ENCODE measurements at places on chromosomes 5 and 9. TPM values are rescaled to one million over a fixed set of nuclear protein-coding genes. Genes with fewer than 3 reads are reported as not detected.

DNA sequence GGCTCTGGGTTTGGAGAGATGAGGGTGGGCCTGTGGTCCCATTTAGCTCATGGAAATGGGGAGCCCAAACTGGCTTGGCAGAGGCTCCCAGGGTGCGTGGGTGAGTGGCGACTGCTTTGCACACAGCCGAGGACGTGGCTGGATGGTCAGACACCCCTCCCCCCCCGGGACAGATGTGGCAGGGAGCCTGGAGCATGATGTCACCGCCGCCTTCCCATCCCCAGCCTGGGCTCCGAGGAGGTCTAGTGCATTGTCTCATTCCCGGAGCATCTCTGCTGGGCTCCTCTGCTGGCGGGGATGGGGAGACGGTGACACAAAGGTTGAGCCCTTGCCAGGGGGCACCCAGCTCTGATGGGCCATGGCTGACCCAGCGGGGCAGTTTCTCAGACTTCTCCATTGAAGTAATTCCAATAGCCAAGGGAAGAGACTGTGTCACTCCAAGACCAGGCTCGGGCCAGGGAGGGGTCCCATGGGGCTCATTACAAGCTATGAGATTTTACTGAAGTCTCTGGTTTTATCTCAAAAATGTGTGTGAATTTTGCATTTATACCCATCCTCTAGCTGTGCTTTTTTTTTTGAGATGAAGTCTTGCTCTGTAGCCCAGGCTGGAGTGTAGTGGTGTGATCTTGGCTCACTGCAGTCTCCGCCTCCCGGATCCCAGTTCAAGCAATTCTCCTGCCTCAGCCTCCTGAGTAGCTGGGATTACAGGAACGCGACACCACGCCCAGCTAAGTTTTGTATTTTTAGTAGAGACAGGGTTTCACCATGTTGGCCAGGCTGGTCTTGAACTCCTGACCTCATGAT, 36.1 kb downstream of the HMCN2 start:
- no peaks in the 10 kb centered on the region for H3K4me1 ChIP-seq
- no peak overlapping the region for H3K27ac ChIP-seq
- H3K27me3 ChIP-seq: peaks cover 69% of the 10 kb centered on the region
- no peak overlapping the region for H3K4me3 ChIP-seq

- H3K4me3 ChIP-seq: no peak overlapping the region
- DNase-seq: no peak
- no peaks in the 10 kb centered on the region for H3K4me1 ChIP-seq
- no peaks in the 10 kb centered on the region for H3K27me3 ChIP-seq
- no peak overlapping the region for H3K27ac ChIP-seq
Measured at GRCh38 chr9:28413471-28413870, 840.2 kb upstream of the C9orf72 start.

CD180 gene
- total RNA-seq: not detected

SPOCK1 gene
- 31.8 TPM for total RNA-seq

DNA sequence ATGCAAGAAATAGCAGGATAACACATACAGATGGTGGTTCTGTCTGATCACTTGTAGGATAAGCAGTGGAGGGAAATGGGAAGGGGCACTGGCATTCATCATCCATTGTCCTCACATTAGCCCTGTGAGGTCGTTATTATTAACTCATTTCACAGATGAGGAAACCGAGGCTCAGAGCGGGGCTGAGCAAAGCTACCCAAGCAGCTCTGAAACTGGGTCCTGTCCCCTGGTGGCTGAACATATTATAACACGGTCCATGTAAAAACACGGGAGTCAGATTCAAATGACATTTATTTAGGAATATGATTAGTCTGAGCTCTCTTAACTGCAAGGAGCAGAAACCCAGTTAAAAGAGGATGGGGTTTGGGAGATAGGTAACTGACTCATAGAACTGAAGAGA, 43.1 kb downstream of the HRH2 start:
- no peaks in the 10 kb centered on the region for H3K36me3 ChIP-seq
- H3K4me3 ChIP-seq: no peak overlapping the region
- no peak for DNase-seq

- H3K27me3 ChIP-seq: no peaks in the 10 kb centered on the region
- H3K4me3 ChIP-seq: no peak overlapping the region
- no peak for DNase-seq
- H3K4me1 ChIP-seq: no peaks in the 10 kb centered on the region
Measured at GRCh38 chr9:18726546-18726945, 252.6 kb downstream of the ADAMTSL1 start.

GRCh38 chr9:91053824-91054223, 252.2 kb downstream of the SYK start:
- peaks cover 10% of the 10 kb centered on the region for H3K4me1 ChIP-seq
- H3K27ac ChIP-seq: no peak overlapping the region
- H3K4me3 ChIP-seq: no peak overlapping the region
- no peaks in the 10 kb centered on the region for H3K36me3 ChIP-seq

GRCh38 chr5:15995341-15996052, 184.1 kb downstream of the MARCHF11 start:
- H3K27ac ChIP-seq: no peak overlapping the region
- no peak for DNase-seq
- no peak overlapping the region for H3K4me3 ChIP-seq
- no peaks in the 10 kb centered on the region for H3K4me1 ChIP-seq
- H3K27me3 ChIP-seq: no peaks in the 10 kb centered on the region

DNA sequence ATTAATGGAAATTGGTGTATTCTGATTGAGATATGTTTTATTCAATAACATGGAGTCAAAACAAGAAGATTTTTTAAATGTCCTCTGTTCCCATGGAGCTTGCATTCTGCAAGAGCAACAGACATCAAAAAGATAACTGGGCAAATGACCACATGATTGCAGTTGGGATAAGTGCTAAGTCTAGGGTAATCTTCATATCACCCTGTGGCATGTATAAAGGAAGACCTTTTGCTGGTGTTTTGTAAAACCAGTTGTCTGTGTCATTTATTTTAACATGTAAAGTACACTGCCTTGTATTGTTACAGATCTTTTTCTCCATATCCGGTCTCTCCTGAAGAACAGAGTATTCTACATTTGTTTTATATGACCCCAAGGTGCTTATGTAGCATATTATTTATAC, 44.0 kb downstream of the PTCD2 start:
- H3K36me3 ChIP-seq: no peaks in the 10 kb centered on the region
- no peak for DNase-seq
- H3K27ac ChIP-seq: no peak overlapping the region
- H3K4me1 ChIP-seq: peaks cover 24% of the 10 kb centered on the region
- no peak overlapping the region for H3K4me3 ChIP-seq

DNA sequence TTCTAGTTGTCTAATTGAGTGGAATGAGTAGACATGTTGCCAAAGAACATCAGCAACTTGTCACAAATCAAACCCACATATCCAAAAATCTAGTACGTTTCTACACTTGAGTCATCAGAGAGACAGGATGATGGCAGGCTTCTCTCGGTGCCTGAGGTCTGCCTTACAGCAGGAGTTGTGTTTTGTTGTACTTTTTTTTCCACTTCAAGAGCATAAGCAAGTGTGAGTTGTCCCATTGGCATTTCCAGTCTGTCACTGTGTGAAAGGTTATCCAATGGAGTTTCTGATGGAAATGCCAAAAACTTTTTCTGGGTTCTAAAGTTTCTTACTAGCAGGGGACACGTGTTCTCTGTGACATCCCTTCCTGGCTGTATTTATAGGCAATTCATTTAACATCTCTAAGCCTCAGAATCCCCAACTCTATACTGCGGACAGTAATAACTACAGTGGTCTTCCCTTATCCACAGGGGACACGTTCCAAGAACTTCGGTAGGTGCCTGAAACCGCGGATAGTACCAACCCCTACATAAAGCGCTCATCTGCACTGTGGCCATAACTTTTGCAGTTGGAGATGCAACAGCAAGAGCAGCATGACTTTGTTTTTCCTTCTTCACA, 246.5 kb downstream of the SYK start:
- H3K27ac ChIP-seq: no peak overlapping the region
- DNase-seq: no peak
- no peaks in the 10 kb centered on the region for H3K36me3 ChIP-seq
- peaks cover 15% of the 10 kb centered on the region for H3K4me1 ChIP-seq

GRCh38 chr9:38331141-38331540, 61.4 kb upstream of the ALDH1B1 start:
- no peak overlapping the region for H3K27ac ChIP-seq
- no peak overlapping the region for H3K4me3 ChIP-seq
- H3K27me3 ChIP-seq: no peaks in the 10 kb centered on the region
- no peak for DNase-seq
- H3K4me1 ChIP-seq: no peaks in the 10 kb centered on the region

DNA sequence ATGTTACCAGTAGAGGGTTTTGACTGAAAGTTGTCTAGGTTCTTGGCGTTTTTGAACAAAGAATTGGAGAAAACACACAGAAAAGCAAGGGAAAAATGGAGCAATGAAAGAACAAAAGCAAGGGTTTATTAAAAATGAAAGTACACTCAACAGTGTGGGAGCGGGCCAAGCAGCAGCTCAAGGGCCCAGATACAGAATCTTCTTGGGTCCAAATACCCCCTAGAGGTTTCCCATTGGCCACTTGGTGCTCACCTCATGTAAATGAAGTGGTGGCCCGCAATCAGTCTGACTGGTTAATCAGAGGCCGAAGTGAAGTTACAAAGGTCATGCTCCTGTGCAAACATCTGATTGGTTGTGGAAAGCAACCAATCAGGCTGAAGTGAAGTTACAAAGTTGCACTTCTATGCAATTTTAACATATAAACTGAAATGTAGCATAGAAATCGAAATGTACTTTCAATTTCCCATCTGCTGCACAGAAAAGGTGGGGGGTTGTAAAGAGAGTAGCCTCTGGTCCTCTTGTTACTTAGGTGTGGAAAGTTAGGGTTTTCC, 1.9 kb upstream of the GM2A start:
- H3K27ac ChIP-seq: no peak overlapping the region
- no peaks in the 10 kb centered on the region for H3K27me3 ChIP-seq
- no peak overlapping the region for H3K4me3 ChIP-seq
- DNase-seq: no peak
- peaks cover 12% of the 10 kb centered on the region for H3K4me1 ChIP-seq
- H3K36me3 ChIP-seq: no peaks in the 10 kb centered on the region

DNA sequence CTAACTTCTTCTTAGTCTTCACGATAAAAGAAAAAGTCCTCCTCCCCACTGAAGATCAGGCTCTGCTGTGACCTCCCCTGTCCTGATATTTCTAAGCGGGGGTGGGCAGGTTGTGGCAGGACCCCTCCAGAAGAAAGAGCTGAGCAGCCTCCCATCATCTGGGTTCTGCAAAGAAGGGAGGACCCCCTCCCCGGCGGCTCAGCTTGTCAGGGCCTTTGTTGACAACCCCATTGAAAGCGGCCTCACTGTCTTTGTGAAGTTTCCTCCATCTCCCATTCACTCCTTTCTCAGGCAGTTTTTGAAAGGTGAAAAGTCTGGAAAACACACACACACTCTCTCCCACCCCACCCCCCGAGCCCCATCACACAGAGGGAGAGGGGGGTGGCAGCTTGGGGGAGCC, 26.2 kb upstream of the BARHL1 start:
- peaks cover 100% of the 10 kb centered on the region for H3K27me3 ChIP-seq
- no peaks in the 10 kb centered on the region for H3K36me3 ChIP-seq
- no peak overlapping the region for H3K27ac ChIP-seq
- H3K4me3 ChIP-seq: no peak overlapping the region

ZBED3 gene
- total RNA-seq: 6.1 TPM

HDHD3 gene
- 44.0 TPM for total RNA-seq

DNA sequence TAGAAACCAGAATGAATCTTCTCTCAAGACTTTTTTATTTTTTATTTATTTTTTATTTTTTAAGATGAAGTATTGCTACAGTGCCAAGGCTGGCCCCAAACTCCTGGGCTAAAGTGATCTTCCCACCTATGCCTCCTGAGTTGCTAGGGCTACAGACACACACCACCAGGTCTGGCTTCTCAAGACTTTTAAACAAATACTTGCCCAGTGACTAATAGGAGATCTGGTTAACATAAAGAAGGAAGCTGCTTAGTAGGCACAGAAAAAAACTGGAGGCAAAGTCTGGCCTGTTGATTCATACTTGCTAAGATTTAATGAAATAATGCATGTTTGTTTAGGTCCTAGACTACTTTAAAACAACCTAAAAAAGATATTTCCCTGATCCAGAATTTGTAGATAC, 43.8 kb downstream of the SLC38A9 start:
- no peaks in the 10 kb centered on the region for H3K27me3 ChIP-seq
- peak overlapping the region; percentile 41 for H3K27ac ChIP-seq
- DNase-seq: peak; percentile 27
- peaks cover 16% of the 10 kb centered on the region for H3K4me1 ChIP-seq

- no peaks in the 10 kb centered on the region for H3K27me3 ChIP-seq
- no peaks in the 10 kb centered on the region for H3K4me1 ChIP-seq
- no peak overlapping the region for H3K27ac ChIP-seq
Measured at GRCh38 chr5:37846786-37847310, 7.0 kb upstream of the GDNF start.

GRCh38 chr5:38339446-38339845, 81.1 kb downstream of the EGFLAM start:
- peaks cover 77% of the 10 kb centered on the region for H3K27me3 ChIP-seq
- H3K4me3 ChIP-seq: no peak overlapping the region
- H3K36me3 ChIP-seq: no peaks in the 10 kb centered on the region
- H3K27ac ChIP-seq: no peak overlapping the region
- no peaks in the 10 kb centered on the region for H3K4me1 ChIP-seq

- no peaks in the 10 kb centered on the region for H3K36me3 ChIP-seq
- no peak overlapping the region for H3K4me3 ChIP-seq
- H3K27me3 ChIP-seq: no peaks in the 10 kb centered on the region
- DNase-seq: no peak
Measured at GRCh38 chr9:13378154-13378553, 98.7 kb upstream of the MPDZ start.

DNA sequence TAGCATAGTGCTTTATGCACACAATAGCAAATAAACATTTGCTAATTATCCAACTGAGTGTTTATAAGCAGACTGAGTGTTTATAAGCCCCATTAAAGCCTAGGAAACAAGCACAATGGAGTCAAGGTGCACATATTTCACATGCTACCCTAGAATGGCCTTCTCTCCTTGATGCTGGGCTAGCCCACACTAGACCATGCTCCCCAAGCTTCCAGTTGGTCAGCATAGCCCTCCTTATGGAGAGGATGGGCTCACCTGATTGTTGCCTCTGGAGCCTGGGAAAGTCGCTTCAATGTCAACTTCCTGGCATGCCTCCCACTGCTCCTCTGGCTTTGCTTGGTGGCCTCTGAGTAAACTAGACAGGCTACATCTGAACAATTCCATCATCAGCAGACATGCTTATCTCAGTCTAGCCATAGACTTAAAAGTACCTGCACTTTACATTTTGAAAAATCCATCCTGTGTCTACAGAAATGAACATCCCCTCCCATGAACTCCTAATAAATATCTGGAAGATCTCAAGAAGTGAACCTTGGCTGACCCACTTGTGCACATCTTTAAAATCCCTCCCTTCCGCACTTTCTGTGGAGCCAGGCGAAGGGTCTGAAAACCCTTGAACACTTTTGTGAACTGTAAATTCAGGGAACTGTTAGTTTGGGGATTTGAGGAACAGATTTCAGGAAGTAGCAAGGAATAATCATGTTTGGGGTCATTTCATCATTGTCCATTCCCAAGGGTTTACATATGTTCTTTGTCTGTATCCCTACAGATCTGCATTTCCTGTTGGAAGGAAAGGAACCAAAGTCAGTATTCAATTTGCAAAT, 486.6 kb downstream of the ARHGEF28 start:
- H3K27me3 ChIP-seq: no peaks in the 10 kb centered on the region
- H3K36me3 ChIP-seq: no peaks in the 10 kb centered on the region
- H3K27ac ChIP-seq: no peak overlapping the region
- H3K4me3 ChIP-seq: no peak overlapping the region
- H3K4me1 ChIP-seq: no peaks in the 10 kb centered on the region

SMIM33 gene
- not detected for total RNA-seq

TMEM252 gene
- total RNA-seq: not detected

GRCh38 chr9:6945816-6946215, 188.0 kb downstream of the KDM4C start:
- H3K4me1 ChIP-seq: no peaks in the 10 kb centered on the region
- DNase-seq: no peak
- H3K27ac ChIP-seq: no peak overlapping the region
- H3K4me3 ChIP-seq: no peak overlapping the region
- H3K36me3 ChIP-seq: no peaks in the 10 kb centered on the region

- DNase-seq: no peak
- H3K27me3 ChIP-seq: no peaks in the 10 kb centered on the region
Measured at GRCh38 chr9:18568973-18569372, 95.0 kb downstream of the ADAMTSL1 start.

Measured in PC-9 (cell line).